Activated CD4-positive, alpha-beta T cell treated with anti-CD3 and anti-CD28 coated beads for 4 hours (primary cell): ENCODE measurements at places on chromosomes 3 and 15.

DNA sequence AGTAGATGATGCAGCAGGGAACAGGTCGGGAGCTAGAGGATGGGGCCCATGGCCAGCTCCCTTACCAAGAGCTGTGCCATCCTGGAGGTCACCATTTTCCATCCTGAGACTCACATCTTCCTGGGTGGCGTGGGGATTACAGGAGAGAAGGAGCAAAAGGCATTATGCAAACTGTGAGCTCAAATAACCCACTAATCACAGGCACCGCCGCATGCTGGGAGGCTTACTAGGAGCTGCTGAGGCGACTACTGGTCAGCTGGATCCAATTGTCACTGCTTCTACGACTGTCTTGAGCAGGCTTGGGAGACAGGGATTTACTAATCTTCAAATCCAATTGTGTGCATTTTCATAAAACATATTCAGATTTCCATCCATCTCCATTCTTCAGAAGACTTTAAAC, 12.5 kb upstream of the KBTBD12 start:
- DNase-seq = no peak

DNA sequence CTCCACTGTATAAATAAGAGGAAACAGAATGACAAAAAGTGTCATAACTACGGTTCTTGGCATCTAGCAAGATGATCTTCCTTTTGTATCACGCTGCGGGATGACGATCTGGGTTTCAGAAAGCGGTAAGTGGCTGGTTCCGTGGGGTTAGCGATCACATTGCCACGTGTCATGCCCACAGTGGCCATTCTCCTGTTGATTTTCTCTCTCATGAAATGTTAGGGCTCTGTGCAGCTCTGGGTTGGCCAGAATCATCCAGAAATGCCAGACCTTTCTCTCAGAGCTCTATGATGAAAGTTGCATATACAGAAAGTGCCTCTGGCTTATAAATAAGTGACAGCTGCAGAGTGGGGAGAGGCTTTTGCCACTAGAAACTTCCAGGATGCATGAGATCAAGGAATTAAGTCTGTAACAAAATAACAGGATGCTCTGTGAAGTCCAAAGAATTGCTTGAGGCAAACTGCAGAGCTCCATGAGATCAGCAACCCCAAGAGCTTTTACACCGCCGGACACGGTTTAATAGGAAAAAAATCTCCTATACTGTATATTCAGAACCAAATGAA, 71.6 kb downstream of the ABTB1 start:
- no peak for DNase-seq

DNA sequence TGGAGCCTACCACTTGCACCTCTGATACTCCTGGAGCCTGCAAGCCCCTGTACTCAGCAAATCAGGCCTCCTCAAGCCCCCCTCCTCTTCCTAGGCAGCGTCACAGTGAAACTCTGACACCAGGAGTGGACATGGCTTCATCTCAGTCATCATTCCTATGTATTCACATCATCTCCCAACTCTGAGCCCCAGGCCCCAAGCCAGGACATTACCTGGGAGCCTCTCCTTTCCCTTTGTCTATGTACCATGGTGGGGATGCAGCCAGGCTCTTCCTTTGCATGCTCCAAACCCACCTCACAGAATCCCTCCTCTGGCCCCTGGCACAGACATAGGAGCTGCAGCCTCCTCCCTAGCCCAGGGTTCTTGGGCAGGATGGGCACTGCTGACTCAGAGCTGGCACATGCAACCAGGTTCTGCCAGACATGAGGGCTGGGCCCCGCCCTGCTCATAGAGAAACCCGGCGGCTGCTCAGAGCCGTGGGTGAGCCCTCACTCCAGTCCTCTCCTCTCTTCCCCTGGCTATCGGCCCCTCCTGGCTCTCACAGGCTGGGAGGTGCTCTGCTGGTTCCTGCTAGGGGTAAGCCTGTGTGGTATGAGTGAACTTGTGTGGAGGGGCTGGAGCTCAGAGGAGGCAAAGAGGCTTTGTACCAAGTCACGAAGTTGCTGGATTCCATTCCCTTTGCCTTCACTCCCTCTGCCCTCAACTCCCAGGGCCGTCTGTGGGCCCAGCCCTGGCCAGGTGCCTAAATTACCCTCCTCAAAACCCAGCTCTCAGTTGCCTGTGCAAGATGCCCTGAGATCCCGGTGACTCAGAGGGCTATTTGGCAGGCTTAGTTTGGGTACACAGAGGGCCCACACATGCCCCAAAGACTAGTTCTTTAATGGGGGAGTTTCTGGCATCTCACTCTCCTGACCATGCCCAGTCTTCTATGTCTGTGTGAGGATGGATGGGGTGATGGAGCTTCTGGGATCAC, 1.9 kb upstream of the PLCD1 start:
- peak; percentile 57 for DNase-seq

DNA sequence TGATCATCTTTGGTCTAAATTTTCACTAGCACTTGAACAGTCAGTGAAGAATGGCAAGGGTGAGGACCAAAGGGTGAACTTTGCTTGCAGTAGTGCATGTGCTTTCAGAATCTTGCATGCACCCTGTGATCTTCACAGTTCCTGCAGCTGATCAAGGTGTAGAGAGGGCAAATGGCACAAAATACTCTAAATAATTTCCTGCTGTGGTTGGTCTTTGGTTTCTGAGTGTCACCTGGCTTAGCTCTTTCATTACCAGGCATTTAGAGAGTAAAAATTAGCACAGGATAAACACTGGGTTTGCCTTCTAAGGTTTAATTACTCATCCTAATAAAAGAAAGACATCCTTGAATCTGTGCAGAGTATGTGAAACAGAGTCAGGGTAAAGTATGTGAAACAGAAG, 11.4 kb downstream of the TIPARP start:
- no peak for DNase-seq

DNA sequence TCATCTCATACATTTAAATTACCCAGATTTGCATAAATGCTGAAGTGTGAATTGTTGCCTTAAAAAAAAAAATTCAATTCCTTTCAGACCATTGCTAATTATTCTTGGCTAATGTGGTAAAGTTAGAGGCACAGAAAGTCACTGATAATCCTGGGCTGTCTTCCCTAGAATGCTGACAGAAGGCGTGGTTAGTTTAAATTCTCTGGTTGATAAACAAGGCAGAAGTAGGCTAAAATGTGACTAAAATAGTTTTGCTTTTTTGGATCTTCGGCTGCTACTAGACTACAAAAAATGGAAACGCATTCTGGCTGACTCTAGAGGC, 193.7 kb downstream of the OTOL1 start:
- no peak for DNase-seq

DNA sequence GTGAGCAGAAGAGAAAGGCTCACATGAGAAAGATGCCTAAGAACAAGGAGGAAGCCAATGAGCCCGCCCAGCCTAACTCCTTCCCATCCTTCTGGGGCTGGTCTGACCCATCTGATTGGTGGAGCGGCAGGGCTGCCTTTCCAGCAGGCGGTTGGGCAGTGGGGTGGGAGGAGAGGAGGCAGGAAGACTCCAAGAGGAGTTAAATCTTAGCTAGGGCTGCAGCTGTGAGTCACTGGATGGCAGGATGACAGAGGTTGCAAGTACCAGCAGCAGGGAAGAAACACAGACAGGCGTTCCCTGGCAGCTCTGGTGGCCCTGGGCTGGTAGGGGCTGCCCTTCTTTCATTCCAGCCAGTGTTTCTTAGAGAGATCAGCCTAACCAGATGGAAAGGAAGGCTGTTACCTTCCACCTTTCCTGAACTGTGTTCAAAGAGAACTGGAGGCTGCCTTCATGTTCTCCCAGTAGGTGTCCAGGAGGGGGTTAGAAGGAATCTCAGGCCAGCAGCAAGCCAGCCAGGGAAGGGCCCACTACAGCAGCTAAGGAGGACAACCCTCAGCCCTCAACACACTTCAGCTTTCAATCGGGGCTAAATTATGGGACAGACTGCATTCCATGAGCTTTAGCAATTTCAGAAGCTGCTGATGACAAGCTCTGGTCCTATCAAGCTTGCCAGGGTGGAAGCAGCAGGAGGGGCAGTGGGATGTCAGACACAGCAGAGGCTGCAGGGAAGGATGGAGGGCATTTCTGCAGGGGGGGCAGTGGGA, 50.3 kb downstream of the CHSY1 start:
- no peak for DNase-seq

- DNase-seq = peak; percentile 17
Observed at GRCh38 chr15:66912001-66912400, 153.4 kb upstream of the SMAD3 start.

GRCh38 chr15:68080334-68080733, 26.2 kb downstream of the PIAS1 start:
- no peak for DNase-seq

DNA sequence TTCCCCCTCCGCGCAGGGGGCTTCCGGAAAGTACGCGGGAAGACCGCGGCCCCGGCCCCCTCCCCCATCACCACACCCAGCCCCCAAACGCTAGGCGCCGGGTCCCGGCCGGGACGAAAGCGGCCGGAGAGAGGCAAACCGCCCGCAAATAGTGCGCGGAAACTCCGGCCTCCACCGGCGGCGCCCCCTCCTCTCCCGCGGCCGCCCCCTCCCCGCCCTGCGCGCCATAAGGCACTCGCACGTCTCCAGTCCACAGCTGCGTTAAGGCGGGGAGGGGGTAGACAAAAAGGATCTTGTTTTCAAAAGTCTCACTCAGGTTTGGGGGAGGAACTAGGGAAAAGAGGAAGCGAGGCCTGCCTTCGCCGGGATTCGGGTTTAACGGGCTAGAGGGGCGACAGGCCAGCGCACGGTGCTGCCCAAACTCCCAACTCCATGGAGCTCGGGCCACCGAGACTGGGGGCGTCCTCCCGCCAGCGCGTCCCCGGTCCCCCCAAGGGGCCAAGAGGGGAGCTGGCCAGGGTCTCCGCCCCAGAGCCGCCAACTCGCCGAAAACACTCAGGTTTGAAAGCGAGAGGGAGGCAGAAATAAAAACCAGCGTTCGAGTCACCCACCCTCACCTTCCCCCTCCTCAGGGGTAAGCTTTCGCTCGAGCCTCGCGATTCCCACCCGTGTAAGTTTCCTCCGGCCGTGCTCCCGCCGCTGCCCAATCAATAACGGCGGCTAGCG, 1.8 kb downstream of the ANP32A start:
- peak; percentile 26 for DNase-seq

DNA sequence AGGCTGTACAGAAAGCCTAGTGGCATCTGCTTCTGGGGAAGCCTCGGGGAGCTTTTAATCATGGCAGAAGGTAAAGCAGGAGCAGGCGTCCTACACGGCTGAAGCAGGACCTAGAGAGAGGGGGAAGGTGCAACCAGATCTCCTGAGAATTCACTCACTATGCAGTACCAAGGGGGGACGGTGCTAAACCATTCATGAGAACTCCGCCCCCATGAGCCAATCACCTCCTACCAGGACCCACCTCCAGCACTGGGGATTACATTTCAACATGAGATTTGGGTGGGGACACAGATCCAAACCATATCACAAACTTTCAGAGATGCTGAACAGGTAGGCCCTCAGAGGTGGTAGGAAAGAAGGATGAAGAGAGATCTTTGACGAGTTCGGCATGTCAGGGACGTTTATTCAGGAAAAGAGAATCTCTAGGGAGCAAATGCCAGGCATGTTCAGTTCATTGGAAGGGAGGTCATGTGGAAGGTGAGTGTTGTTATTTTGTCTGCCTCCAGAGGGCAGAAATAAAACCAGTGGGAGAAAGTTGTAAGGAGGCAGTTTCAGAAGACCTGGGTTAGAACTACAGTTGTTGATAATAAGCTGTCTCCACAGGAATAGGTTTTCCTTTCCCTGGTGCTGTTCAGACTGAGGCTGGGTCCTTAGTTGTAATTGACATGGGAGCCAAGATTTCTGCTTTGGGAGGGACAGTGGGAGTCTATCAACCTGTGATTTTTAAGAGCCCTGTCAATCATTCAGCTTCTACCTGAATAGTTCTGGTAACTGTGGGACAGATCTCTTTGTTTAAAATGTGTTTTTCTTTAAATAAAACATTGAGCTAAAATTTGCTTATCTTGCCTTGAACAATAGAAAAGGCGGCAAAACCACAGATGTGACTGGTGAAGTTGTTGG, 4.3 kb upstream of the FNDC3B start:
- DNase-seq = no peak

- DNase-seq = no peak
Observed at GRCh38 chr3:77139624-77140023, 99.7 kb downstream of the ROBO2 start.

- no peak for DNase-seq
Observed at GRCh38 chr3:151900884-151901643, 27.6 kb downstream of the SUCNR1 start.

DNA sequence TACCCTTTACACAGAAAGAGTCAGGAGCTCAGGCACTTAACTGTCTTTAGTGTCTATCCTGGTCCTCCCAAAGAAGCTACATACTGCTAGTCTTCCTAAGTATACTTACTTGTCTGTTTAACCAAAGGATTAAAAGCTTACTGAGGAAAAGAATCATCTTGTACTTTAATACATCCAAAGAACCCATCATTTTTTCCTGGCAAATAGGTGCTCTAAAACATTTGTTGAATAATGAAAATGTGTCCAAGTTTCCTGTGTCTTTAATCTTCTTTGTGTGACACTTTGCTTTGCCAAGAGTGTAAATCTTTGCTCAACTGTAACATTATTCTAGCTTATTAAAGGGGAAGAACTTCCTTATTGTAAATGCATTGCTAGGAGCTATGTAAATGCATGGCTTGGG, 519.2 kb downstream of the OTOL1 start:
- no peak for DNase-seq

GRCh38 chr3:124014366-124014942, 22.5 kb upstream of the ROPN1 start:
- DNase-seq = no peak

DNA sequence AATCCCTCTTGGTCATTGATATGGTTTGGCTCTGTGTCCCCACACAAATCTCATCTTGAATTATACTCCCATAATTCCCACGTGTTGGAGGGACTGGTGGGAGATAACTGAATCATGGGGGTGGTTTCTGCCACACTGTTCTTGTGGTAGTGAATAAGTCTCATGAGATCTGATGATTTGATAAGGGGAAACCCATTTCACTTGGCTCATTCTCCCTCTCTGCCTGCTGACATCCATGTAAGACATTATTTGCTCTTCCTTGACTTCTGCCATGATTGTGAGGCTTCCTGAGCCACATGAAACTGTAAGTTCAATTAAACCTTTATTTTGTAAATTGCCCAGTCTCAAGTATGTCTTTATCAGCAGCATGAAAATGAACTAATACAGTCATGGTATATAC, 106.9 kb upstream of the UBP1 start:
- DNase-seq = no peak

GRCh38 chr3:177401375-177401774, 204.1 kb upstream of the TBL1XR1 start:
- DNase-seq = no peak

GRCh38 chr15:29098652-29099051, 171.0 kb downstream of the NSMCE3 start:
- no peak for DNase-seq

- no peak for DNase-seq
Observed at GRCh38 chr3:145628211-145628610, 532.8 kb downstream of the PLOD2 start.

DNA sequence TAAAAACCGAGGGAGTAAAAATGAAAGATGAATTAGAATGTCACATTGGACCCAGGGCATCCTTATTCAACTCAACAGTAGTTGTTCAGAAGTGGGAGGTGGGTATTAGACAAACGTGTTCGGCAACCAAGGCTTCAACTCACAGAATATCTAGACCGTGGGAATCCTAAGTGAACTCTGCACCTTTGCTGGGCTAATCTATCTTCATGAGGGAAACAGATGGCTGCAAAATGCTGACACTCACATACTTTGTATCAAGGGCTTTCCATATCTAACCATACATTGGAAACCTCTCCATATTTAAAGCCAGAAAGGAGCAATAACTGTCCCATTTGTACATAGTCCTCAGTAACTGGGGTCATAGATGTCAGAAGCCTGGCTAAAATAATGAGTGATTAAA, 20.9 kb downstream of the PLSCR1 start:
- DNase-seq = no peak

- DNase-seq = no peak
Observed at GRCh38 chr3:171261487-171261886, 198.7 kb downstream of the TNIK start.
